ENCODE measurements at places on chromosomes 12 and 14.

DNA sequence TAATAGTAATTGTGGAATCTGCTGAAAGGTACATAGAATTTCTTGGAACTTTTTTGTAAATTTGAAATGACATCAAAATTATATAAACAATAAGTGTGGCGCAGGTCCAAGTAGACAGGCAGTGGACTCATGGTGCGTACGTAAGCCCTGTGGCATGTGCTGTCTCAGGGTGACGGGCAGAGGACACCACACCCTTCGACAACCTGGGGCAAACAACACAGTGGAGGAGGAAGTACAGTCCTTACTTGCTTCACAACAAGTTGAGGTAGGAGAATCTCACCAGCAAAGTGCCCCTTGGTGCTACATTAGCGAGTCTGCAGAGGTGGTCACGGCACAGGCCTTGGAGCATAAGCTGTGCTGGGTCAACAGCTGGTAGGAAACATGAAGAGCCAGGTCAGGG lies 180.9 kb downstream of the AEBP2 start:
- no peak for DNase-seq

- DNase-seq, result no peak
Measured at GRCh38 chr14:66005900-66006434, 480.2 kb upstream of the CCDC196 start.

GRCh38 chr14:98370352-98370751 lies 901.6 kb downstream of the BCL11B start:
- DNase-seq, result no peak

DNA sequence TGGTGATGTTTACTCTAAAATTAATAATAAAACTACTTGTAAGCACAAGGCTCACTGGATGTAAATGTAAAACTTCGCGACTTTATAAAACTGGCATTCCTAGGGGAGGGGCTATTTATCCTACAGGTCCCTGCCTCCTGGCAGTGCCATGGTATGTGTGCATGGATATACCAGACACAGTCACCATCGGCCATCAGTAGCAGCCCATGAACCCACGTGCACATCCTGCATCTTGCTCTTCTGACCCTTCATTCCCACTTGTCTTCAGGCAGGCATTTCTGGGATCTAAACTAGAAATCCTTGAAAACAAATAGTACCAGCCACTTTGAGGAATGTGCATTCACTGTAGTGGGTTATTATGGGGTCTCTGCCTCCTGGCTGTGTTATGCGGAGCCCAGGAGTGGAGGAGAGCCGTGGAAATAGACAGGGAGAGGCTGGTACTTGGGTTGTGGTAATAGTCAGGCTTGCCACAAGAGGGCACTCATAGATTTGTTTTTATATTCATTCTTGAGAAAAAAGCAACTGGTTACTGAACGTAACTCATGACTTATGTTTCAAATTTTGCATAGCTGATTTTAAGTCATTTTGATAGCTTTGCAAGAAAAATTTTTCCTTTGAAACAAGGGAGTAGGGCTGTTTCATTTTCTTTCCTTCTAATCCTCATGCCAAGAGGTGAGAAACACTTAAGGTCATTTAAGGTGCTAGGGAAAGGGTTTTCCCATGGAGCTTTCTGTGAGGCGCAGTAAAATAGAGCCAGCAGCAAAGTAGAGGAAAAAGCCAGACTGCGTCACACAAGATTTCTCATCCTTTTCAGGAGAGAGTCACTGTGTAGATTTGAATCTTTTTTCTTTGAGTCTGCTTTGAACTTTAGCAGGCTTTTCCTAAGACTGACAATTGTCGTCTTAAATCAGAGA lies 17.4 kb upstream of the GALNT16 start:
- DNase-seq, result peak; percentile 10

DNA sequence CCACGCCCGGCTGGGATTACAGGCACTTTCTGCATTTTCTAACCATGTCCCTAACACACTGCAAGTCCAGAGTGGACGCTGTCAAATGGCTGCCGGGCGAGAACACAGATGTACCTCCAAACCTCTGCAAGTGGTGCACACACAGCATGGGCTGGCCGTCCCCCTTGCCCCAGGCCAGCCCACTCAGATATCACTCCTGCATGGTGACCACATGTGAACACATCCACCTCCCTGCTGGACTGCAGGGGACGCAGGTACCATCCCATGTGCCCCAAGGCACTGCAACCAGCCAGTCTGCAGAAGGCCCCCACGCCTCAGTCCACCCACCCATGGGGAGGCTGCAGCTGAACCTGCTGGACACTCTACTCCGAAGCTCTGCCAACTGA lies 14.0 kb downstream of the BRF1 start:
- no peak for DNase-seq

DNA sequence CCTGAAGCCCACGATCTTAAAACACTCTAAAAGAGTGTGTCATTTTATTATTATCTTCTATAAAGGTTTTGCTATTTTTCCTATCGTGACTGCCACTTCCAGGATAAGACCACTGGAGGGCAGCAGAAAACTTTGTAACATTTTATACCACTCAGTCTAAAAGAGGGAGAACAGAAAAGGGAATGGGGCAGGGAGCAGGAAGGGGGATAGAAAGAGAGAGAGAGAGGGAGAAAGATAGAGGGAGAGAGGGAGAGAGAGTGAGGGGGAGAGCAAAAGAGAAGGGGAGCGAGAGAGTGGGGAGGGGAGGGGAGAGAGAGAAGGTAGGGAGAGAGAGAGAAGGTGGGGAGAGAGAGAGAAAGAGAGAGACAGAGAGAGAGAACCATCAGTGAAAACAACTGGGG lies 2.0 kb upstream of the ART4 start:
- DNase-seq, result no peak

GRCh38 chr12:53298164-53298563 lies 1.3 kb upstream of the MYG1 start:
- DNase-seq, result no peak

- no peak for DNase-seq
Measured at GRCh38 chr12:123741937-123742572, 20.0 kb upstream of the DNAH10 start.

GRCh38 chr12:6266971-6267721 lies 43.3 kb upstream of the PLEKHG6 start:
- no peak for DNase-seq

GRCh38 chr12:110266980-110267620 lies 13.9 kb upstream of the ATP2A2 start:
- DNase-seq, result no peak

DNA sequence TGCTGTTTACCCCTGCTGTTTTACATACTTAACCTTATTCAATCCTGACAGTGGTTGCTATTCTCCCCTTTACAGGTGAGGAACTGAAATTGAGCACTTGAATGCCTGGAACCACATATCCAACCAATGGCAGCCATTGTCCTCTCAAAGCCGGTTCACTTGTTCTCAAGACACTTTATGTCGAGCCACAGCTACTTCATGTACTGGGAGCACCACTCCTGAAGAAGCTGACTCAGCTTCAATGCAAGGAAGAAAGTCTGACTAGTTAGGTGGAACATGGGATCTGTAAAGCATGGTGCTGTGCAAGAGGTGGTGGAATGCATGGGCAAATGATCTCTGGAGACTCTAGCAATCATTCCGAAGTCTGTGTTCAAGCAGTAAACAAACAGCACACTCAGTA lies 113.9 kb upstream of the CPM start:
- no peak for DNase-seq

DNA sequence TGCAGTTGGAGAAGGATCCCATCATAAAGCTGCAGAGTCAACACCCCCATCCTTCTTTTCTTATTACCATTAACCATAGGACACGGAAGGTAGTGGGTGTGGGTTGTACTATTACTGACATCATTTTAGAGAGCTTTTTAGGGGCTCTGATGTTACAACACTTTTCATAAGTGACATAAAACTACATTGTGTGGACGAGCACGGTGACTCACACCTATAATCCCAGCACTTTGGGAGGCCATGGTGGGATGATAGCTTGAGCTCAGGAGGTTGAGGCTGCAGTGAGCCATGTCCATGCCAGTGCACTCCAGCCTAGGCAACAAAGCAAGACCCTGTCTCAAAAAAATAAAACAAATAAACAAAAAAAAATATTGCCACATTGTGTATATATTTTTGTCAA lies 167.1 kb downstream of the DUSP6 start:
- DNase-seq, result no peak

- DNase-seq, result no peak
Measured at GRCh38 chr14:63039866-63040265, 5.4 kb downstream of the KCNH5 start.

GRCh38 chr12:46458500-46459102 lies 86.0 kb upstream of the SLC38A2 start:
- DNase-seq, result no peak

All from stimulated activated CD8-positive, alpha-beta memory T cell treated with anti-CD3 and anti-CD28 coated beads, Interleukin-4, amount 100 ng/mL, for 4 hours (primary cell).